ENCODE measurements at places on chromosomes 2 and 18.

DNA sequence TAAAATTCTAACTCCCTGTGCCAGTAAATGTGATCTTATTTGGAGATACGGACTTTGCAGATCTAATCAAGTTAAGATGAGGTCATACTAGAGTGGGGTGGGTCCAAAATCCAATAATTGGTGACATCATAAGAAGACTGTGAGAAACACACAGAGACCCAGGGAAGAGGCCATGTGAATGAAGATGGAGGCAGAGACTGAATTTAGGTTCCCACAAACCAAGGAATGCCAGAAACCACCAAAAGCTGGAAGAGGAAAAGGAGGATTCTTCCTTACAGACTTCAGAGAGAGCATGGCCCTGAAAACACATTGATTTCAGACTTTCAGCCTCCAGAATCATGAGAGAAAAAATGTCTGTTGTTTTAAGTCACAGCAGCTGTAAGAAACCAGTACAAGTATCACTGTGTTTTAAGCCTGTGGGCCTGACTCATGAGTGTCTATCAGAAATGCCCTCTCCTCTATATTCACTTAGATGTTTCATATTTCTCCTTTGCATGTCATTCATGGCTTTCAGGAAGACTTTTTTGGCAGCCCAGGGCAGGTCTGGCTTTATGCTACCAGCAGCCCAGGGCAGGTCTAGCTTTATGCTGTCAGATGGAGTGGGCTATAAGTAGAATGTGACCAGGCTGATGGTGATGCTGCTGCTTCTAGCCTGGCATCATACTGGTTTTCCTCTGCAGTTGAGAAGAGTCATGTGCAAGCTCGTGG is 100.0 kb downstream of the SPOPL start:
- no peak for DNase-seq

DNA sequence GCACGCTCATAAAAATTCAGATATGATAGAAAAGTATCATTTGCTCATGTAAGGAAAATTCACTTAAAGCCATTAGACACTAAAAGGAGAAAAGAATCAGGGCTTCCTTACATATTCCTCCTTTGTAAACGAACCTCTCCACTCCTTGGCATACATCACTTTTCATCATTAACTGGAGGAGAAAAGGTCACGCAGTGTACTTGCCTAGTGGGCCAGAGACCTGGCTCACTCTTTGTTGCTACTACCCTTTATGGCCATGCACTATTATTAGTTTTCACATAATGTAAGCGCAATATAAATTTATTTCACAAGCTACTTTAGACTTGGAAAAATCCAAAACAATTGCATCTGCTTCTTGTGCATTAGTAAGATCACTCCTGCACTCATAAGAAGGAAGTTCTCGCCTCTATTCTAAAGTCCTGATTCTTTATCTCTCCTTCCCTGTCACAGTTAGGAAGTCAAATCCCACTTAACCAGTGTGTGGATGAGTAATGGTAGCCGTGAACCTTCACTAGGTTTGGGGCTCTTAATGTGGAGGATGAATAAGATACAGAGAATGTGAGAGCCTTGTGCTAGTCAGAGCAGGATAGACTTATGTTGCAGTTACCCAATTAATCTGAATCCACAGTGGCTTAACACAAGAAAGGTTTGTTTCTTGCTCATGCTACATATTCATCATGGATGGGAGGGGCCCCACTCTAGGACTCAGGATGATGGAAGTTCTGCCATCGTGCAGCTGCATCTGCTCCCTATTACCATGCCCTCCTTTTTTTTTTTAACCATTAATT is 115.0 kb upstream of the GLS start:
- no peak for DNase-seq

- DNase-seq = no peak
Measured at GRCh38 chr2:106530866-106531265, 43.7 kb downstream of the CD8B2 start.

GRCh38 chr18:52694804-52695203 is 354.8 kb downstream of the DCC start:
- DNase-seq = no peak

DNA sequence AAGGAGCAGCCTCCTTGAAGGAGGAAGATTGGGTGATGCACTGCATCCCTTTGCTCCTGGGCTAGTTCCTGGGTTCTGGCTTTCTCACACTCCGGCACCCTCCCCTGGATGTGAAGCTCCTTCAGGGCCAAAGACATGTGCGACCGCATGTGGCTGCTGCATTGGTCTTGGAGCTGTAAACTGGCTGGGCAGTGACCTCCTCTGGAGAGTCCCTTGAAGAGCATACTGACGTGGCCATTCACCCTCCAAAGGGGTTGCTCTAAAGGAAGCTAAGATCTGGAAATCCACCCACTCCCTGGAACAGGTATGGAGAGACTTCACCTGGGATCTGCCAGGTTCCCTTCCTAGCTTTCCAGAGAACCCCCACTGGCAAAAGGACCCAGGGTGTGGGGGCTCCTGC is 62.1 kb downstream of the TMEM17 start:
- no peak for DNase-seq

DNA sequence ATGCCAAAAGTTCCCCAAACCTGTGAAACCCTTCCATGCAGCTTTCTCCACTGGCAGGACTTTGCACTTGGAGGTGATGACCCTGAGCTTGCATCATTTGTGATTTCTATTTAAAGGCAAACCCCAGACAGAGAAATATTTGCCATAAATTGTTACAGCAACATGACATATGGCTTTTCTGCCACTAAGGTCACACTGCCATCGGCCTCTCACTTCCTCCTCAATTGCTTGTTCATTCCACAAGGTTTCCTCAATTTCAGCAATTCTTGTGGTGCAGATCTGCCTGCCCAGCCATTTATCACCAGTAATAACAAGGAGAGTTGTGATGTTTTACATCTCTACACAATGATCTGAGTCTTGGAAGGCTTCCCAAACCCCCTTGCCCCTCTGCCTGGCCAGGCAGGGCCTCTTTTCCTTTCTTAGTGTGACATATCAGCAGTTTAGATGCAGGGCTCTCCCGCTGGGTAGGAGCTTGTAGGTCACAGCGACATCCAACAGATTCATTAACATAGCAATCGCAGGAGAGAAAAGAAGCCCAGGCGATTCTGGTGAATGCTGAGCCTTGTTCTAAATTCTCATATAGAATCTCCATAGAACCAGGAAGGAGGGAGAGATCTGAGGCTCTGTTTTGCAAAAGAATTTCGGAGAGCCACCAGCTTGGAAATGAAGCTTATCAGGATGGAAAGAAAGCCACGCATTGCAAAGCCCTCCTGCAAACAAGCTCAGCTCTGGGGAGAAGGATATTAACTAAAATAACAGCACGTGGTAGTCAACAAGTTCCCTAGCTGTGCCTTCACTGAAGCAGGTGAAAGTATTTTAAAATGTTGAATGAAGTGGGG is 46.7 kb upstream of the ITGA6 start:
- no peak for DNase-seq

DNA sequence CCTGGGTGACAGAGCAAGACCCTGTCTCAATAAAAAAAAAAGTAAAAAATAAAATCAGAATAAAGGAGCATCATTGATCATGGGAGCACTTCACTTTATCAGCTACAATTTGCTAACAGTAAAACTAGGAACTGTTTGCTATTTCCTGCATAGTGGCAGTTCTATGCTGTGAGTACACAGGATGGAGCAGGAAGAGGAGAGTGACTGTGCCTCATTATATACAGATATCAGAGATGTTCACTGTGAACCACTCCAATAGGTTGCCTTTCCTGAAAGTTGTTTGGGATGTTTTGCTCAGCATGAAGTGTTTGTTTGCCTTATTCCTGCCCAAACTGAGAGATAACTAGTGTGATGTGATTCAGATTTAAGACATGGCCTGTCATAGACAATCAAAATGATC is 151.4 kb upstream of the EPAS1 start:
- DNase-seq = no peak

- no peak for DNase-seq
Measured at GRCh38 chr2:168930242-168930641, 29.2 kb downstream of the G6PC2 start.

DNA sequence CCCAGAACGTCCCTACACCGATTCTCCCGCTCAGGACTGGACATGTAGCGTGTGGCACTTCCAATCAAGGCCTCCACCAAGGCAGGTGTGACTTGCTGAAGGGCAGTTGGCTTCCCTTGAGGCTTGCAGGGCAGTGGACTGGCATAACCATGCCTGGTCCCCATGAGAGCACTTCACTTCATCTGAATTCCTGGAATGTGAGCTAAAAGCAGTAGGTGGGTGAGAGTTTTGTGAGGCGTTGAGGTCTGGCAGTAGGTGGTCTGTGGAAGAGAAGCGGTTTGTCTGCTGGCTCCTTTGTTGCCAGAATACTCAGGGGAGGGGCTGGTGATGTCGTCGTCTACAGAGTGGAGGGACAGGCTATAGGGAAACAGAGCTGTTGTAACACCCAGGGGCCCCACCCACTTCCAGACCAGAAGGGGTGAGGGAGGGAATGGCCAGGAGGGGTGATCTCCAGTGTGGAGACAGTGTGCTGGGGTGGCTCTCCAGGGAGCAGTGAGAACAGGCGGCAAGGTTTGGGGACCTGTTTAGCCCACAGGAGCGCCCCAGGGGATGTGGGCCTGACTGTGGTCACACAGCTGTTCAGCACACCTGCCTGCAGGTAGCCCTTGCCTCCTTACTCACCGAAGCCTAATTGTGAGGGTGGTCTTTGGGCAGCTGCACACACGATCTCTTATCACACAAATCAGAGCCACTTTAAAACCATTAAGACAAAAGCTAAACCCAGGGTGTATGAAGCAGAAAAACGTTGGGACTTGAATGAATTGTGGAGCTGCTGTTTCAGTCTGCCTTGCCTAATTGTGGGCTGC is 21.5 kb upstream of the ALKAL2 start:
- DNase-seq = no peak

DNA sequence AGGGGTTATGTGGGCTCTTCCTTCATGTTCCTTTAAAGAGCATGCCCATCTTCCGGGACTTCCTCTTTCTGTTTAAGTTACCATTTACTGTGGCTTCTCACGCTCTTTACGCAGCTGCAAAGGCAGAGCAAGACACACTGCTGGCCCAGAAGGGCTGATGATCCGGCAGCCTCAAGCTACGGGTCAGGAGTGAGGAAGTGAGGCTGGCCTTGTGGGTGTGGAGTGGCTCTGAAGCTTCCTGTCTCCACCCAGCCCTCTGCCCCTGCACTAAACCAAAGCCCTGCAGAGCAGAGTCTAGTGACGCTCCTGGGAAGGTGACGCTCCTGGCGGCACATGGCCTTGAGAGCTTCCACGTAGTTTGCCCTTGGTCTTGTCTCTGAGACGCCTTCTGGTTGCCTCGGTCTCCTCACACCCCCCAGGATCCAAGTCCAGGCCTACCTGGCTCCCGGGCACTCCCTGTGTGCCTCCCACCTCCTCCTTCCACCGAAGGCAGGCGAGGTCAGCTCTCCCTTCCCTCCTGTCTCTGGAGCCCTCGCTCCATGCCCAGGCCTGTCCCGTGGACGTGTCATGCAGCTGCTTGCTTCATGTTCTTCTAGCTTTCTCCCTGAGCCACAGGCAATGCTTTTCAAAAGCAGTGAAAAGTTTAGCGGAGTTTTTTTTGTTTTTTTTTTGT is 50.3 kb downstream of the ARL4C start:
- DNase-seq = peak; percentile 73

DNA sequence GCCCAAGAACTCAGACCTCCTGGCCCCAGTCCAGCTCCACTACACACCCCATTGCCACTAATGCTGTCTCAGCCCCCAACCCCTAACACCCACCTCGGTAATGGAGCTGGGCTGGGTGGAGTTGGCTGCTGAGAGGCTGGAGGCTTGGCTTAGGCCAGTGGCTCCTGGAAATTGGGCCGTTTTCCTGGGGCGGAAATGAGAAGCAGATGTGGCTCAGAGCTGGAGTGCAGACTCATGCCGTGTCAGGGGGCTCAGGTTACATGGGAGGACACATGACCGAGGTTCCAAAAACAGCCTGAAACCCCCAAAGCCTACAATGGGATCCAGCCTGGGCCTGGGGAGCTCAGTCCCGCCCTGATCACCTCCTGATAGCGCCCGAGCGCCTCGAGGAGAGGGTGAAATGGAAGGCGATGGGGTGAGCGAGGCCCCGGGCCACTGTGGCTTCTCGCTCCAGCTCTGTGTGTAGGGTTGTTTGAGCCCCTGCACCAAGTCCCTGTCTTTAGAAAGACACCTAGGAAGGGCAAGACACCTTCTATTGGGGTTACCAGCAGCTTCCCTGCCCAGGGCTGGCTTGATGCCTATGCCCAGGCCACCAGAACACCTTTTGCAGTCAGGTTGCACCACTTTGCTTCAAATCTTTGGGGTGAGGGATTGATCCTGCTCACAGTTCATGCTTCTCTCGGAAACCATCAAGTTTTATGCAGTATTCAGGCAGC is 175.7 kb upstream of the HAAO start:
- DNase-seq = peak; percentile 96

GRCh38 chr18:76263046-76264005 is 231.7 kb downstream of the ZNF516 start:
- no peak for DNase-seq
